ENCODE measurements at places on chromosomes 7 and 10.
A peak's percentile ranks its signal among the peaks of the same experiment; 100 is the strongest.

GRCh38 chr7:84138411-84138810, 56.2 kb downstream of the SEMA3A start:
- DNase-seq, result no peak

GRCh38 chr7:1987084-1987535, 245.6 kb downstream of the MAD1L1 start:
- DNase-seq, result no peak

- DNase-seq, result peak; percentile 20
Observed at GRCh38 chr7:142519079-142520078, 229.9 kb upstream of the PRSS1 start.

DNA sequence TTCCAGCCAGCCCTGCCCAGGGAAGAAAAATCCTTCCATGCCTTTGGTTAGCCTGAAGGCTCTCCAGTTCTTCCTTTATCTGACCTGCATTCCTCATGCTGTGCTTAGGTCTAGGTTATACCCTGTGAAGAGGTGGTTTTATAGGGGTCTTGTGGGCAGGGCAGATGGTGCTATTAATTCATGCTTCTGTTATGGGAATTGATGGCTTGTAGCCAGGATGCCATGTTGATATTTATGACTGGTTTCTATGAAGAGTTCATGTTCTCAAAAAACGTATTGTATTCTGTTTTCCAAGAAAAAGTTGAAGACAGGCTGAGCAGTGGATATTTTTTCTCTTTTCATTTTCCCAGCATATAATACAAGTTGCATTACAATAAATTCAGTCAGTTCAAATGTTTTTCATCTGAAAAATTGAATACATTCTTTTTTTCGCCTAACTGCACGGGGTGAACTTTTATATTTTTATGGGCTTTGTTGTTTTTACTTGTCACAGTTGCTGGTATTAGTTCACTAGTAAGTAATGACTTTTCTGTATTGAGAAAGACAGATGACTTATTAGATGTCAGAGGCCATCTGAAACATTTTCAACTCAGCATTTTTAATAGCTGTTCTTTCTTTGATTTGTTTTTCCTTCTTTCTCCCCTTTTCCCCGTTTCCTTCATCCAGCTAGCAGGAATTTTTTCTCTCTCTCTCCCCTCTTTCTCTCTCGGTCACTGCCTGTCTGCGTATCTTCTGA, 322.8 kb downstream of the LRMDA start:
- no peak for DNase-seq

GRCh38 chr7:1314908-1315450, 82.3 kb downstream of the UNCX start:
- no peak for DNase-seq

DNA sequence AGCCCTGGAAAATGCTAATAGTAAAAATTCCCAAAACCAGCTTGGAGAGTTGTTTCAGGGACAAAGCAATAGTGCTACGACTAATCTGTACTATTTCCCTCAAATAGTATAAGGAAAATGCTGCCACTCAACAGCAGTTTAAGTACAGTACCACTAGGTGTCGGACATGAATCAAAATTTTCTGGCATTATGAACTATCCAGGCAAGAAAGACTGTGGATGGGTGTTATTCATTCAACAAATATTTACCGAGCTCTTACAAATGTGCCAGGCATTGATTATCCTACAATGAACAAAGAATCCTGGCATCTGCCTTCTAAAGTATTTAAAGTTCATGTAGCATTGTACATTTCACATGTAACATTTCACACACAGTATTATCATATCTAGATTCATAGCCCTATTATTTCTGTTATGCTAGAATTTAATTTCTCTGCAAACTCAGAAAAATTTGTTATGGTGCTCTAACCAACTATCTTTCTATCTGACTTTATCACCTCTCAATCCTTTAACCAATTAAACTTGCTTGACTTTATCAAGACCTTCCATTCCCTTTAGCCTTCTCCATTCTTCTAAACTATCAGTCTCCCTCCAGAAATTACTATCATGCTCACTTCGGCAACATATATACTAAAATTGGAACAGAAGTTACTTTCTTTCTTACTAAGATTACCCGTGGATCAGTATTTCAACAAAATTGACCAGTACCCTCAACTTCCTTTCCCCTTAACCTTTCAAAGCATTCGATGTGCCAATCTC, 80.6 kb downstream of the ARHGAP21 start:
- DNase-seq, result peak; percentile 70

DNA sequence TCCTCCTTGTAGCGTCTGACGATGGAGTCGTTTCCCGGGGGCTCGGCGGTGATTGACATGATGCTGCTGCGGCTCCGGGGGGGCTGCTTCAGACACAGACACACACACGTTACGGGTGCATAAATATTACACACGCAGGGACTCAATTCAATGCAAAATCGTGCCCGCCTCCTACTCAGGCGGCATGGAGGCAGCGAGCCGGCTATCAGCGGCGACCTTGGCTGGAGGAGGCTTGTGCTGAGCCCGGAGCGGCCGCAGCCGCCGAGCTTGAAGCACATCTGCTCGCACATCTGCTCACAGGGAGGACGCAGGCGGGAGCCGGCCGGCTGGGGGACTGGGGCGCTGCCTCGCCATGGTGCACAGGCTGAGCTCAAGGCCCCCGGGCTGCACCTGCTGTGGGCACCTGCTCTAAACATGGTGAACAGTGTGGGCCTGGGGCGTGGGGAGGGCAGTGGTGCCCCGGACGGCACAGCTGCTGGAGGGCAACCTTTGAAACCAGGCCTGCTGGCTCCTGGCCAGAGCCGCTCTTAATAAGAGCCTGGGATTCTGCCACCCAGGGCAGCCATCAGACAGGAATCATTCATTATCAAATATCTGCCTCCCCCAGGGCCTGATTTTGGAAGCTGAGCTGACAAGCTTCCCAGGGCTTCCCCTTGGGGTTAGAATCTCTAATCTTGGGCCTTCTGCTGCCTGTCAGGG, 84.7 kb upstream of the GNA12 start:
- no peak for DNase-seq

DNA sequence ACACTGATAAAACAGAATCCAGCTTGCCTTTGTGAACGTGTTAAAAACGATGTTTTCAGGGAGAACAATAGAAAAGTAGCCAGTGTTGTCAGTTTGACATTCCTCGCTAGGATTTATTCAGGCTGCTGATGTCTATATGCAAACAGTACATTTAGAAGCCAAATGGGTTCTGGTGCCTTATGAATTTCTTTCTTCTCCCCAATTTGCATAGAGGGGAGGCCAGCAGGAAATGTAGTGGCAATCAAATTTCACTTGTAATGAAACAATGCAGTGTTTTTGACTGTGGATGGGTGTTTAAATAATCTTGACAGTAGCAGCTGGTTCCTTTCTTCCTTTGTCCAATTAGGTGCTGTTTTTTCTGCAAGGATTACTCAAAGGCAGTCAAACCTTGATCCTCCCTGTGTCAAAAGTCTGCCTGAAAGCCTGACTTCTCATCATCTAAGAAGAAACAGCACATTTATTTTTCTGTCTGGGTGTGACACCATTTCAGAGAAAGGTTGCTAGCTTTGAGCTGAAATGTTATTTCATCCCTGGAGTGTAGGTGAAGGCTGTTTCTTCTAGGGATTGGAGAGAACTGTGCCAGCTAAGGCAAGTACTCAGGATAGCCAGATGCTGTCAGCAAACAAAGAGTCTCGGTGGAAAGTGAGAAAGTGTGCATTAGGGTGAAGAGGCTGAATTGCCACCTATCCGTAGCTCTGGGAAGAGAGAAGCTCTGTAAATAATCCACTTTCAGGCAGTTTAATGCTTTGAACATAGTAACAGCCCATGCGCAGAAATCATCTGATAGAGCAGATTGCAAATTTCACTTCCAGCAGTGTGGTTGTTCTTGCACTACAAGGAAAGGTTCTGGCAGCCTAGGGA, 36.6 kb upstream of the ZNRF2 start:
- no peak for DNase-seq

GRCh38 chr7:155412416-155413253, 45.3 kb upstream of the EN2 start:
- peak; percentile 49 for DNase-seq
